ENCODE measurements at places on chromosomes 11 and 22.

- DNase-seq, result no peak
These were observed 23.5 kb upstream of the ANKK1 start for GRCh38 chr11:113363996-113364641.

GRCh38 chr11:45556851-45557707 lies 108.3 kb downstream of the CHST1 start:
- no peak for DNase-seq

DNA sequence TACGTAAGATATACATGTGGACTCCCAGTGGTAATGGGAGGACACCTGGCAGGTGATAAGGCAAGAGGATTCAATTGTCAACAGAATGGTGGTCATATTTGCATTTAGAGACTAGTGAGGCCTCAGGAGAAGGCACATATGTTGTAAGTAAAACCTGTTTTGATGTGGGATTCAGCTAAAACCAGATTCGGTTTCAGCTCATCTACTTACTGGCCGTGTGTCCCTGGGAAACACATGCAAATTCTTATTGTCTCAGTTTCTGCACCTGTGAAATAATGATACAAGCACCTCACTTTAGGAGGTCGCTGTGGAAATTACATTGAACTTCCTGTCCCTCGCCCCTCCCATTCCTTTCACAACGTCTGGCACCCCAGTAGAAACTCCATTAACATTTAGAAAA lies 78.9 kb upstream of the FIBIN start:
- DNase-seq, result peak; percentile 40

DNA sequence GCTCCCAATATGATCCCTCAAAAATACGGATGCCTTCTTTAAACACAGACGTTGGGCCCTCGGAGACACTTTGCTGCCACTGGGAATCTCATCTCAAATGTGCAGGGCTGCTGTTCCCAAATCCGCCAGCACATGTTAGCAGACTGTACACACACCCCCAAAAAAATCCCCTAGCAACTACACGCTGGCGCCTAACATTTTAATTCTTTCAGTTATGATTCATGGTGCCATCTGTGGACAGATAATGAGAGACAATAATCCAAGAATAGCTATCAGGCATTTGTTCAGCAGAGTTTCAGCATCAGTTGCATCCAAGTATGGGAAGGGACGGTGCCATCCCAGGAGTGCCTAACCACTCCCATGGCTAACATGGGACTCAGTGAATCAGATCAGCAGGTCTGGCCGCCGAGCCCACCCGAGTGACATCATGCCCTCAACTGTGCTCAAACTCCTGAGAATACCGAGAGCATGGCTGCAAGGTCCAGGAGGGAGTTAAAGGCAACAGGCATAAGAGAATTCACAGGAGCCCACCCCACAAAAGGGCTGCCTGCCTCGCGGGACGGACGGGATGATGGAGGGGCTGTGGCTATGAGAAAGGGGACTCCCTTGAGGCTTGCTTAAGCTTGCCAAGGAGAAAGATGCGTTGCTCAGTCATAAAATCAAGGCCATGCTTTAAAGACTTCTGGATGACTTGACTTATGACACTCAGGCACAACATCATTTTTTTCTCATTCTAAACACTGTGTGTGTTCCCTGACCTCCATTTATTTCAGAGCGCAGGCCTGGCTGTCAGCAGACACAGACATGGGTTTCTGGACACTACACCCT lies 337.0 kb downstream of the SHANK2 start:
- DNase-seq, result no peak

DNA sequence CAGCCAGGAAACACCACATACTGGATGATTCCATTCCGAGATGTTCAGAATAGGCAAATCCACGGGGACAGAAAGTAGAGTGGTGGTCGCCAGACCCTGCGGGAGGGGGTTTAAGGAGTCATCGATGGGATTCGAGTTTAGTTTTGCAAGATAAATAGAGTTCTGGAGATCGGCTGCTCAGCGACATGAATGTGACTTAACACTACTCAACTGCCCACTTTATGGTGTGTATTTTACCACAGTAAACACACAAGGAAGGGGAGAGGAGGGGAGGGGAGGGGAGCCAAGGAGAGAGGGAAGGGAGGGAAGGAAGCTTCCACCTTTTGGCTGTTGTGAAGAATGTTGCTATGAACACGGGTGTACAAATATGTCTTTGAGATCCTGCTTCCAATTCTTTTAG lies 10.4 kb upstream of the ARHGAP8 start:
- DNase-seq, result no peak
